ENCODE measurements at places on chromosomes 7 and 10.

DNA sequence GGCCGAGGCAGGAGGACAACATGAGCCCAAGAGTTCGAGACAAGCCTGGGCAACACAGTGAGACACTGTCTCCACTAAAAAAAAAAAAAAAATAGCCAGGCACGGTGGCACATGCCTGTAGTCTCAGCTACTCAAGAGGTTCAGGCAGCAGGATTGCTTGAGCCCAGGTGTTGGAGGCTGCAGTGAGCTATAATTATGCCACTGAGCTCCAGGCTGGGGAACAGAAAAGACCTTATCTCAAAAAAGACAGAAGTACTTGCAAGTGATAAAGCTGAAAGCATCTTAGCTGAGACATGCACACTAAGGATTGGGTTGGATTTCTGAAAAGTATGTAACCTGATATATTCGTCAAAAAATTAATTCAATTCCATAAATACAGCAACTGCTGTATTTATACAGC, 68.4 kb downstream of the PPP1R3C start:
- no peak for DNase-seq

DNA sequence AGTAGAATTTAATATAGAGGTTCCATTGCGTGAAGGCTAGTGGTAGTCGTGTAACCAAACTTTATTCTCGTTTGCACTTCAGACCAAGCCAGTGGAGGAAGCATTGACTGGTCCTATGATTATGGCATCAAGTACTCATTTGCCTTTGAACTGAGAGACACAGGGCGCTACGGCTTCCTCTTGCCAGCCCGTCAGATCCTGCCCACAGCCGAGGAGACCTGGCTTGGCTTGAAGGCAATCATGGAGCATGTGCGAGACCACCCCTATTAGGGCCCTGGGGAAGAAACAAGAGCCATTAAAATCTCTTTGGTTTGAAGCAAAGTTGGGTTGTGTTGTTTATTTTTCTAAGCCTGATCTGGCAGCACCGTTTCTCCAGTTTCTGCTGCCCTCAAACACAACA, 3.5 kb upstream of the CPA4 start:
- no peak for DNase-seq

DNA sequence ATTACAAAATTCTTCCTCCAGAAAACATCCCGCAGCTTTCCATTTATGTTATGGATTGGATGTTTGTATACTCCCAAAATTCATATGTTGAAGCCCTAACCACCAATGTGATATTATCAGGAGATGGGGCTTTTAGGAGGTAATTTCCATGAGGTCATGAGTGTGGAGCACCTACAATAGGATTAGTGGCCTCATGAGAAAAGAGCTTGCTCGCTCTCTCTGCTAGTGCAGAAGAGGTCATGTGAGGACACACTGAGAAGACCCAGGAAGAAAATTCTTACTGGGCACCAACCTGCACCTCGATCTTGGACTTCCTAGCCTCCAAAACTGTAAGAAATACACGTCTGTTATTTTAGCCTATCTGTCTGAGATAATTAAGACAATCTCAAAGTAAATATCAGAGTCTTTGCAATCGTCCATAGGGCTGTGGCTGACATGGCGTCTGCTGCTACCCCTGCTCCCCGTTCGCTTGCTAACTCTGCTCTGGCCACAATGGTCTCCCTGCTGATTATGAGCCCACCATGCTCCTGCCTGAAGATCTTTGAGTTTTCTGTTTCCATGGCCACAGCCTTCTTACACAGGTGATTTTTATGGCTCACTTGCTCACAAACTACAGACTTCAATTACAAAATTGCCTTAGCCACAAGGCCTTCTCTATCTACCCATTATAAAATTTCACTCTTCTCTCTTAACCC, 333.3 kb downstream of the CACNA2D1 start:
- no peak for DNase-seq

DNA sequence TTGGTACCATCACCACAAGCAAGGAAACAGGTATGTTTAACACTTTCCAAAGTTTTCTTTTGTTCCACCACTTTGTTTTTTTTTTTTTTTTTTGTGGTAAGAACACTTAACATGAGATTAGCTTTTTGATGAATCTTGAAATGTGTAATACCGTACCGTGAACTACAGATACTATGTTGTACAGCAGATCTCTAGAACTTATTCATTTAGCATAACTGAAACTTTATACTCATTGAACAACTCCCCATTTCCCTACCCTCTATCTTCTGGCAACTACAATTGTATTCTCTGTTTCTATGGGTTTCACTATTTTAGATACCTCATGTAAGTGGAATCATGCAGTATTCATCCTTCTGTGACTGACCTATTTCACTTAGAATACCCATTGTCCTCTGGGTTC, 162.7 kb upstream of the ITGB1 start:
- no peak for DNase-seq

GRCh38 chr10:6278519-6279120, 75.9 kb downstream of the PFKFB3 start:
- no peak for DNase-seq

DNA sequence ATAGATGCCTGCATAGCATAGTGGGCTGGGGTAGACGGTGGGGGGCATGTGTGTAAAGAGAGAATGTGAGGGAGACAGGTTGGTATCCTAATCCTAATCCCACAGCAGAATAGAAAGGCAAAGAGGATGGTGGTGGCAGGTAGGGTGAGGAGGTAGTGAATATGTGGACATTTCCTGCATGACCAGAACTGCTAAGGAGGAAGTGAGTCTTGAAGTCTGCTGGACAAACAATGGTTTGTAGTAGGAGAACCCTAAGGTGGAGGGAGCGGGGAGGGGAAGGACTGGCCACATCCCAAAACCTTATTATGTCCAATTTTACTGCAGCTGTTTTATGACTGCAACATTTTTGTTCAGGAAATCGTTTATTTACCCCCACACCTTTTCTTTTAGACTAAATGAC, 279.7 kb downstream of the AUTS2 start:
- DNase-seq, result no peak

DNA sequence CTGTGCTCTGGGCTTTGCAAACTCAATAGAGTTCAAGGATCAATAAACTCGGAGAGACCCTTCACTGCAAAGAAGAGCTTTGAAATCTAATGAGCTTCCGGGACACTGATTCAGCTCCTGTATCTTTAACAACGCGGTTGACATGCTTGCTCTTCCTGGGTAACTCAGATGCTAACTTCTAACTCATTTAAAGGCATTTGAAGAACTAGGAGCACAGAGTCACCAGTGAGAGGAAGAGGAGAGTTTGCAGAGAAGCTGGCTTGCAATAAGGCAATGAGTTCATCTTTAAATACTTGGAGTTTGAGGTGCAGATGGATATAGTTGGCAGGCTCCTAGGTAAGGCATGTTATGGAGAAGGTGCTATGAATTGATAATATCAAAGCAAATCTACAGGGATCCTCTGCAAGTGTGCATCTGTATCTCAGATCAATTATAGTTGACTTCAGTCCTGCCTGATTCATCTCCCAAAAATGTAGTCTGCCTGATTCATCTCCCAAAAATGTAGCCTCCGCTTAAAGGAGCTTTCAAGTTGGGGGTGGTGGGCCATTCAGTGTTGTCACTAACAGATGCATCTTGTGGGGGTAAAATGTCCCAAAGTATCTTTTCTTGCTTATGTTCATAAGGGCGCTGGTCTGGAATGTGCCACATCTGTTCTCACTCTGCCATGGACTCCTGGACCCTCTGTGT, 182.5 kb upstream of the PRSS58 start:
- no peak for DNase-seq

DNA sequence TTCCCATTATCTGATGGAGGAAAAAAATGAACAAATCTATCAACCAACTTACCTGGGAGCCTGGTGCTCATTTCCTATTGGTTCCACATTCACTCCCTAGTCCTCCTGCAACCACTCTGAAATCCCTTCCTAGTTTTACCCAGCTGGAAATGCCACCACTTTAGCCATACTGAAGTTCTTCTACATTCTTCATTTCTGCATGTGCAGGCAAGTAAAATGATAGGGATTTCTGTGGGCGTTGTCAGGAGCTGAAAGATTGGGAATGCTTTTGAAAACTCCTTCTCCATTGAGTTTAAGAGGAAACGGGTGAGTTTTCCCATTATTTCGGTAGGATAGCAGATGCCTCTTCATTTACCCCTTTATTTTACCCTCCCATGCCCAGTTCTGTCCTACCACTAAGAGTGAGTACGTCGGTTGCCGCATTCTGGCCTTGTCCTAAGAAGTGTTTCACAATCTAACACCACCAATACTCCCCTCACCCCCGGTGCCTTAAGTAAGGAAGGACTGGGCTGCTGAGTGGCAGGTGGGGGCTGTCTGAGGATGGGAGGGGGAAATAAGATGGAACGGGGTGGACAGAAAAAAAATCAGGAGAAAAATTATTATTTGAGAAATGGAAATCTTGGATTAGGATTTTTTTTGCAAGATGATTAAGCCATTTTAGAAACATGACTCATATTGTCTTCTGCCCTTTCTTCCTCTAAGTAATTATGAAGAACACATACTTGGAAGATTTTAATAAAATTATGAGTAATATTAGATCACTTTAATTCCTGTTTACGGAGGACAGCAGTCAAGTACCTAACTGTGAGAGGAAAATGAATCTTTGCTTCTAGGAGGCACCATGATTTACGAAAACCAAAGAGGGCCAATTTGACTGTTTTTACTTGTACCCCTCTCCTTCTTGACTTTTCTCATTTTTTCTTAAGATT, 13.2 kb upstream of the TAS2R60 start:
- DNase-seq, result no peak

- DNase-seq, result no peak
These were observed 276.2 kb upstream of the KLF14 start for GRCh38 chr7:131010029-131010716.

- DNase-seq, result no peak
These were observed 116.6 kb upstream of the SAMD8 start for GRCh38 chr10:74994854-74995253.

DNA sequence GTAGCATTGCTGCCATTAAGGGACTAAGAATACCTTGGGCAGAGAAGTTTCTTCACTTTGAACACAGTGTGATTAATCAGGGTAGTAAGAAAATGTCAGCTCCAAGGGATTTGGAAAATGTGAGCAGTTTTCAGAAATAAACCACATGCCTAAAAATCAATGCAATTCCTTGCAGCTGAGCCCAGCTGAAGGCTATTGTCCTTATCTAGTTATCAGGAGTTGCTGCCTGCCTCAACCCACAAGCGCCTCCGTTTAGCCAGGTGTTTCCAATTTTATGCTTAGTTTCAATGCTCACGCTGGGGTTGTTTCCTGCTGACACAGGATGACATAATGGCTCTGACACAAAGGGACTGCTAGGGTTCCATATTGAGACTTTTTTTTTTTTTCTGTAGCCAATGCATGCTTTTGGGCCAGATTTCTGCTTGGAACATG, 132.3 kb upstream of the ANK3 start:
- DNase-seq, result peak; percentile 17

- no peak for DNase-seq
These were observed 104.6 kb downstream of the CALN1 start for GRCh38 chr7:72307566-72307965.

DNA sequence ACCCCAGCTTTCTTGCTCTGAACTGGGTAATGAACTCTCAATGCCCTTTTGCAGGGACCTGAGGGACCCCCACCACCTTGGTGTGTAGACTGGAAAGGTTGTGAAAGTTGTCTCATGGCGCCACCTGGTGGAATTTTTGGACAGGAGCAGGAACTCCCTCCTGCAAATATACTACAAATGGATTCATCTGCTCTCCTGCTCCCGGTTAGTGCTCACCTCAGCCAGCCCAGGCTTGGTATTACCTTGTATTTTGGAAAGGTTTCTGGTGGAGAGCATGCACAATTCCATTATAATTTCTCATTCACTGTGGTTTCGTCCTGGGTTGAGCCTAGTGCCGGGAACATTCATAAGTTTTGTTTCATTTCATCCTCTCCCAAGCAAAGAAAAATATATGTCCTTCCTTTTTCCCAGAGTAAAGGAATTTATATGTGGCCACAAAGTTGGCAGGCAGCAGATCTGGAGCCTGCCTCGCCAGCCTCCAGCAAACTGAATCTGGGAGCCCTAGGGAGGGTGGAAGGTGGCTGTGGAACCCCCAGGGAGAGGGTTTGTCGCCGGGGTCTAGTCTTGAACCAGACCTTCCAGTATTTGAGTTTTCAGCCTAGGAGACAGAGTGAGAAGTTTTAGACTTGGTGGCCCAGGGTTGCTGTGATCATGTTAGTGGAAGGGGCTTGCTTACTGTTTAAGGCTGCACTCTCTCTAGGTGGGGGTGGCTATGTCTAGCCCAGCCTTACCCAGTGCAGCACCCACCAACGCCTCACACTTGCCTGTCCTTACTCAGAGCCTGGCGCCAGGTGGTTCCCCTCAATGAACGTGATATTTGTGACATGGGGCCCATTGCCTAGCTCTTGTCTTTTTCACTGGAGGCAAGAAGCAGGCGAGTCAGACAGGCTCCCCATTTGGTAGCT, 9.5 kb downstream of the FAM241B start:
- peak; percentile 67 for DNase-seq

DNA sequence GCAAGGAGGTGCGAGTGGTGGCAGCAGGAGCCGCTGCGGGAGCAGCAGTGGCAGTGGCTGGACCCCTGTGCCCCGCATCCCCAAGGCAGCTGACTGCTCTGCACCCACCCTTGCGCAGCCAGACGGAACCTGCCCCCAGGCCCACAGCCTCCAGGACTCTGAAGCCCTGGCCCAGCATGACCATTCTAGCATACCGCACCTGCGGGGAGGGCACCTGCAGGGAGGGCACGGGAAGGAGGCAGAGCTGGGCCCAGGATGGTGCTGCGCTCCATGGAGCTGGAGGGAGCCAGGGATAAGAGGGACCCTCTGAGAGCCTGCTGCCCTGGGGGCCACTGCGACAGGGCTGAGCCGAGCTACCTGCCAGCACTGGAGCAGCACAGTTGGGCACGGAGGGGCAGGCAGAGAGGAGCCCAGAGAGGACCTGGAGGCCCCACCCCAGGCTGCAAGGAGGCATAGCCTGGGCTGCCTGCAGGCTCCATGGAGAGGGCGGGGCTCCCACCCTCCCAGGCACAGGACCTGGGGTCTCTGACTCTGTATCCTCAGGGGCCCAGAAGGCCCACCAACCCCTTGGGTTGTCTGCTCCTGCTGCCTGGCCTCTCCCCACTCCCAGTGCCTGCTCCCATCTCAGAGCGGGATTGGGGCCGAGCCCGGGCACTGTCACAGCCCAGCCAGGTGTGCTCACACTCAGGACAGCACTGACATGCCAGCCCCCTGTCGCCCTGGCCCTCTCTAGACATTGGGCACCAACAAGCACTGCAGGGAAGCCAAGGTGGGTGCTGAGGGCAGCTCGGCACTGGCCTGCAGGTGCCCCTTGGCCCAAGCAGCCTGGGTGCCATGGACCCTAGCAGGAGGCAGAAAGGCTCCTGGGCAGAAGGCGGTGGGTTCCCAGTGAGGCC, 87.6 kb downstream of the HTR7 start:
- no peak for DNase-seq

GRCh38 chr7:57203161-57203791, 71.0 kb upstream of the ZNF479 start:
- no peak for DNase-seq

GRCh38 chr10:13348216-13349017, at the start of gene SEPHS1:
Gene SEPHS1, minus strand, starts transcription at chr10:13348293. Its CDS starts 3,343 bp downstream, at chr10:13344950.
- peak; percentile 64 for DNase-seq

DNA sequence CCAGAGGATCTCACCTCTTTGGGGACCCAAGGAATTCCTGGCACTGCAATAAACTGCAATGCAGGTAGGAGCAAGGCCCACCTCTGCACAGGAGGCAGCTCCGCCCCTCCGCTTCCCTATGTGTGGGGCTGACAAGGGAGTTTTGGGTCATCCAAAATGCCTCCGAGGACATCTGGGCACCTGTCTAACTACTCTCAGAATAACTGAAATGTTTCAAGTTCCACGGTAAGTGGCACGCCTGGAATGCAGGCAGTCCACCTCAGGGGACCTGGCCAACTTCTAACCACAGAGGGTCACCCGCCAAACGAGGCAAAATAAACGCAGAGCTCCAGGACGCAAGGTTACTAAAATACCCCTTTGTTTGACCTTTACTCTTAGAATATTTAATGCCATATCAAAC, 102.5 kb downstream of the FGFR2 start:
- no peak for DNase-seq

GRCh38 chr7:149624006-149624405, 126.4 kb upstream of the ZNF746 start:
- no peak for DNase-seq
